T-cell (primary cell): ENCODE measurements at places on chromosomes 13 and 19.

DNA sequence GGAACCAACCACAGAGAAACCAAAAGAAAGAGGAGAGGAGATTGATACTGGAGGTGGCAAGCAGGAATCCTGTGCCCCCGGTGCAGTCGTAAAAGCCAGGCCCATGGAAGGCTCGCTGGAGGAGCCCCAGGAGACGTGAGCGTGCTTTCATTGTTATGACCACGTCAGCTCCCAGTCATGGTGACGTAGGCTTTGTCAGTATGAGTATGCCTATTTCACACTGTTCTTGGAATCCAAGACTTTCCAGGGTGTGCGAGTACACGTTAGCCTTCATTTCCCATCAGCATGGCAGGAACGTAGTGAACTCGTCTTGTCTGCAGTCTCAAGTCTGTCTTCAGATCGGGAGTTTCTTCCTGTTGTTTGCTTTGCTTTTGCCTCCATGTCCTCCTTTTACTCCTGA is 15.4 kb upstream of the CHAMP1 start:
- no peak for DNase-seq

DNA sequence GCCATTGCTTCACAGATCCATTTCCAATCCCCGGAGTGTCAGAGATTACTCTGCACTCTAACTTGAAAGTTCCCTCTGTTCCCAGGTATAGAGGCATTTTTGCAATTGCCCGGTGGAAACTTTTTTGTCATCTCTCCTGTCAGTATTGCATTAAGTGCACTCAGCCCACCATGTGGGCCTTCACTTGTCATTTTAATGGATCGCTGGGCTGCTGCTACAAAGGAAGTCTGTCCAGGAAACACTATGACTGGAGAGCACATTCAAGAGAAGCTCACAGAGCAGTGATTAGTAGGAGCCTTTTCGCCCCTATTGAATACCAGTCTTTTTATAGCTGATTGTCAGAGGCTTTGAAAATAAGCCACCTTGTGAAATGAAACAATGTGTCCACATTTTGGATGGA is 180.9 kb downstream of the B3GLCT start:
- no peak for DNase-seq

GRCh38 chr19:48499316-48500090 is 12.1 kb downstream of the LMTK3 start:
- DNase-seq, result no peak

DNA sequence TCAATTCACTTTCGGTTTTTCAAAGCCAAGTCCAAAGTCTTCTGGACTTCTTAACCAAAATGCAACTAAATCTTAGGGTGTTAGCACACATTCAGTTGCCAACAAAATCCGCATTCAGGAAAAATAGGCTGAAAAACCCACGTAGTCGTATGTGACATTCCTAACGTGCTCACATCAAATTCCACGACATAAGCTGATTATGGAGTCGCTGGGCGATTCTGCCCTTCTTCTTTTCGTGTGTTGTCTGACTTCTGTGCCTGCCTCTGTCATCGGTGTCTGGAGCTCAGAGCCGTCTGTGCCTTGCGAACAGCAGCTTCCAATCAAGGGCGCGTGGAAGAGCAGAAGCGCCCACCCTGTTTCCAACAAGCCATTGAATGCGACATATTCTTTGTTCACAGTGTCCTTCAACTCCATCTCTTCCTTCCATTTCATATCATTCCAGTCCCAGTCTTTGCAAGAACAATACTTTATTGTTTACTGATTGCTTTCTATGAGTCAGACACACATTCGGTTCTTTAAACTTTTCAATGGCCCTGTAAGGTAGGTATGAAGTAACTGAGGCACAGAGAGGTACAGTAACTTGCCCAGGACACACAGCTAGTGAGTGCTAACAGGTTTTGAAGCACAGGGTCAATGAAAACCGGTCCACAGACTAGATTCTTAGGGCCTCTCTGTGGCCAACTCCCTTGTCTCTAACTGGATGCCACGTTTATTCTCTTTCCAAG is 8.2 kb upstream of the ZNF507 start:
- no peak for DNase-seq

GRCh38 chr19:11485245-11485837 is 4.5 kb upstream of the ELAVL3 start:
- DNase-seq, result no peak

GRCh38 chr13:96090240-96091101 is 564 bp downstream of the HS6ST3 start:
- DNase-seq, result no peak

DNA sequence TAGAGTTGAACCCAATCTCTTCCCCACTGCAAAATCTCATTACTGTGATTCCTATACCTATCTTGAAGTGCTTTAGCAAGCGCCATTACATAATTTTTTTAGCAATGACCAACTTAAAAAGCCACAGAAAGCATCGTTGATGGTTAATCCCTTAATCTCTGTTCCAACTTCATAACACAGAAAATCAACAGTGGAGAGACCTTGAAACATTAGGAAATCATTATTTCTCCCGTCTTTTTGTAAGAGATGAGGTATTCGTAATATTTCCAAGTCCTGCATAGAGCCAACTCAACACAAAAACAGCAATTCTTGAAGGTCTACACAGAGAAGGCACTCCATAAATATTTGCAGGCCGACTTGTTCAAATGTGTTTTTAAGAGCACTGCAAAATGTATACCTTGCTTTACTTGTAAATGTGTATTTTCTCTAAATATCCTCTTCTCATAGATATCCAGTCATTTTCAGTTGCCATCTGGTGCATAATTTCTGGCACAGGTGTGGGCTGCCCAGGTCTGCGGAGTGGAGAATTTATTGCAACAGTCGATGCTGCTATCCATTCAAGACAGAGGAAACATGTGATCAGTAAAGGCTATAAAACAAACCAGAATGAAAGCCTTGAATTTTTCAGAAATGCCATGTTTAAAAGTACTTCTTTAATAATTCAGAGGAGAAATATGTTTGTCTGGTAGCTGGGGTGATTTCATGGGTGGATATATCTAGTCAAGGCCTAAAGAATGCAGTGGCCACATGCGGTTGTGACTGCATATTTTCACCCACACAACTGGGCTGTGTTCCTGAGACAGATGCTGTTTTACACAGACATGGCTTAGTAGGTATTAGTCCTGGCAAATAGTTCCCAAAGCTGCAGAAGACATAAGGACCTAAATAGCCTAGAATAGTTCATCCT is 234.3 kb upstream of the STARD13 start:
- DNase-seq, result no peak

DNA sequence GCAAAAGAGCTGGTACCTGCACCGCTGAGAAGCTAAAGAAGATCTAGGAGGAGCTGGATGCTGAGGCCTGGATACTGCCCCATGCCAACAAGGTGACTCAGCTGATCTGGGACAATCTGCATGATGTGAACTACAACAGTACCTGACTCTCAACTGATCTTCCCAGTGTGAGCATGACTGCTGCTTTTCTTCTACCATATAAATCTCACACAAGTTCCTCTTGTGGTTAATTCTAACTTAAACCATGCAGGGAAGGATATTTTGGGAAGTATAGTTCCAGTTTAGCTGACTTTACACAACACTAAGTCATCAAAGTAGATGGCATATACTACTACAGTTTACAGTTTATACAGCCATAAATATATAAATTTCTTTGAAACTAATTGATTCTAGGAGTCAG is 91.9 kb downstream of the SLAIN1 start:
- DNase-seq, result no peak

- DNase-seq, result no peak
Observed at GRCh38 chr13:33204130-33204927, 81.2 kb downstream of the STARD13 start.
